ENCODE measurements at places on chromosomes 16 and 17.

- DNase-seq = peak; percentile 19
Observed at GRCh38 chr17:40533896-40534295, 31.4 kb downstream of the CCR7 start.

DNA sequence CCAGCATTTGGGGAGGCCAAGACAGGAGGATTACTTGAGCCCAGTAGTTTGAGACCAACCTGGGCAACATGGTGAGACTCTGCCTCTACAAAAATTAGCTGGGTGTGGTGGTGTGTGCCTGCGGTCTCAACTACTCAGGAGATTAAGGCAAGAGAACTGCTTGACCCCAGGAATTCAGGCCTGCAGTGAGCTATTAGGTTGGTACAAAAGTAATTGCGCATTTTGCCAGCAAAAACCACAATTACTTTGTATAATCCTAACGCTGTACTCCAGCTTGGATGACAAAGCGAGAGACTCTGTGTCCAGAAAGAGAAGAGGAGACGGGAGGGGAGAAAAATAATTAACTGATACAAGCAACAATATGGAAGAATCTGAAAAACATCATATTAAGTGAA lies 32.7 kb downstream of the YWHAE start:
- no peak for DNase-seq

- peak; percentile 75 for DNase-seq
Observed at GRCh38 chr16:87076950-87077749, 240.0 kb downstream of the C16orf95 start.

GRCh38 chr17:81948635-81949378 lies 1.8 kb upstream of the MYADML2 start:
- DNase-seq = no peak

DNA sequence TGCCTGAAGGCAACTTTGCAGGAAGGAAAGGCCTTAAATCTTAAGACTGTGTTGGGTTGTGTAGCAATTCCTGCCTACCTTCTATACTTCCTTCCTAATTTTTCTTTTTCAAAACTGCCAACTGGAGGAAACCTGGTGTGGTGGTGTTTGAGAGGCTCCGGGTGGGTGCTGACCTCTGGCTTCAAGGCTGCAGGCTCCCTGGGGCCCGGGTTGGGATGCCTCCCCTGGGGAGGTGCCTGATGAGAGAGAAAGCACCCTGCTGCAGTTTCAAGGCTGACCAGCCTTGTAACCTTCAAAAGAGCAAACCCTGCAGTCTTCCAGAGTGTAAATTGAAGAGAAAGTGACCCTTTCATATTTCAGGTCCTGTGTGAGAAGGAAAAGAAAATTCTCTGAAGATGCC lies 55.9 kb downstream of the MSI2 start:
- no peak for DNase-seq

DNA sequence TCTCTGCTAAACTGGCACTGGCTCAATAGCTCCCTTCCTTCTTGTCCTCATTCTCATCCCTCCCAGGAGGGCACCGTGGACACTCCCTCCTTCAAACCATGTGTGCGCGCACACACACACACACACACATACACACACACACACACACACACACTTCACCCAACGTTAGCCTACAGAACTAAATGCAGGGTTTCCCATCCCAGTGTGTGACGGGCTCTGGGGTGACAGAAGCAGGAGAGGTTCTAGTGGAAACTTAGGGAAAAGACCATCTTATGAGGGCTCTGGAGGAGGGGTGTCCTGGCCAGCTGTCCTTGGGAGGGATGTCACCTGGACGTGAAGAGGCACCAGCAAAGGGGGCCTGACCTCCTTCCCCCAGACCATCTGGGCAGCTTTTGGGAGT lies 19.7 kb downstream of the OSBPL7 start:
- DNase-seq = no peak

GRCh38 chr16:66337463-66338188 lies 28.9 kb upstream of the CDH5 start:
- no peak for DNase-seq

DNA sequence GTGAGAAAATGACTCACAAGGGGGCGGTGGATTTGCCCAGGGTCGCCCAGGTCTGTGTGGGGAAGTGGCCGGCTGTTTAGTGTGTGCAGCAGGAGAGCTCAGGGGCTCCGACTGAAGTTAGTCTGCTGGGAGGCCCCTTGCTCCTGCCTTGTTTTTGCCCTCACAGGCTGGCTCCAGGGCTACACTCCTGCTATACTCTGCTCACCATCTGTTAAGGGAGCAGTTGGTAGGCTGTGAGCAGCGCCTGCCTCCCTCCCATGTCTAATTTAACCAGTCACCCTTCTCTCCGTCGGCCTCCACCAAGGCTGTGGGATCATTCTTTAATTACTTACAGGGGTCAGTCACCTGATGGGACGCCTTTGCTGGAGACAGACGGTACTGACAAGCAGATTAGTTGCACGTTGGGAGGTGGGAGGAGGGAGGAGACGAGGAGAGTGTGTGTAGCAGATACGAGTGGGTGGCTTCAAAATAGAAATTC lies 35.5 kb downstream of the KSR1 start:
- no peak for DNase-seq
